ENCODE measurements at places on chromosomes 16 and 17.
A peak's percentile ranks its signal among the peaks of the same experiment; 100 is the strongest.

- no peak for DNase-seq
These were observed 2.7 kb downstream of the LDAF1 start for GRCh38 chr16:21161211-21161610.

DNA sequence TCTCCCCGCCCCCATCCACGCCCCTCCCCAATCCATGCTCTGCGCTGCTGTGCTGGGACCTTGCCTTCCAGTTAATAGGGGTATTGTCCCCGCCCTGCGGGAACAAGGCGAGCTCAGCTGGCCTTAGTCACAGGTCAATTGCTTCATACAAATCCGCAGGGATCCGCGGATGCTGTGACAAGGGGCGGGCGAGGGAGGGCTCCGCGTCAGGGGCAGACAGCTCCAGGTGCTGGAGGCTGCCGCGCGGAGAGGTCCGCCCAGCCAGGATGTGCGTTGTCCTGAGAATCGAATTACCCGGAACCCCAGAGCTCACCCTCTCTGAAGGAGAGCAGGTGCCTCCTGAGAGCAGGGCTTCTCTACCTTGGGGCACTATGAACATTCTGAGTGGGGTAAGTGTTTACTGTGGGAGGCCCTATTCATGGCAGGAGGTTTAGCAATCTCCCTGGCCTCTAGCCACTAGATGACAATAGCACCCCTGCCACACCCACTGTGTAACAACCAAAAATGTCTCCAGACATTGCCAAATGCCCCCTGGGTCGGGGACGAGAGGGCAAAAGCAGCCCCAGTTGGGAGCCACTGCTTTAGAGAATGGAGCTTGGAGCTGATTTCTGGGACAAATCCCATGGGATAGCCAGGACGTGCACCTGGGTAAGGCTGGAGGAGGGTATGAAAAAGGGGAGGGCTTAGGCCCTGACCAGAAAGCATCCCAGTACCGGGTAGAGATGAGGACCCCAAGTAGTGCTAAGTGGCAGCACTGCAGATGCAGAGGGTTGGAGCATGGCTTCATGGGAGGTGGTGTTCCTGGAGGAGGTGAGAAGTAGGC is 138.2 kb downstream of the CYLD start:
- no peak for DNase-seq

DNA sequence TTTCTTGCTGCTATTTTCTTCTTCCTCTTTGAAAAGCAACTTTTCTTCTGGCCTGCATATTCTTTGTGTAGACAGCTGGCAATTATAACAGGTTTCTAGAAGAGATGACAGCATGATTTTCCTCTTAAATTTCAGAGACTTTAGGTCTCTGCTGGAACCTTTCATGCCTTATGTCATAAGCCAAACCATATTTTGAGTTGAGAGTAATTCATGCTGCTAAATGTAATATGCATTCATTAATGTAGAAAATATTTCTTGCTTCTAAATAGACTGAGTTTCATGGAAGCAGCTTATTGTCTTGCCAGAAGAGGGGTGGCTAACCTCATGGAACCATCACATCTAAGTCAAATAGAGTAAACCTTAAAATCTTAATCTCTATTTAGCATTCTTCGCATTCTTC is 25.9 kb upstream of the ABCA9 start:
- no peak for DNase-seq

DNA sequence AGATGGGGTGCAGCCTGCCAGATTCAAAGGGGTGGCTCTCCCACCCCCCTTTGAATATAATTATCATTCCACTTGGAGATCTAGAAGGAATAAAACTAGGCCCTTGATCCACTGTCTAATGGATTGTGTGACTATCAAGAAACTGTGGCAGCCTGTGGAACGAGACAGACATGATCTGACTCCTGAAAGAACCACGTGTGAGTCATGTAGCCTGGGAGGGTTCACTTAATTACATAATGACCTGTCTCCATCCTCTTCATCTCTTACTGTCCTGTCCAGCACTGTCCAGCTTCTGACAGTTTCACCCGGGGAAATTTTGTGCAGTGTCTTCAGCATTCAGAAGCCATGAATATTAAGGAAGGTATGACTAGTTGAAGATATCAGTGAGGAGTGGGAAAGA is 43.3 kb upstream of the CDH13 start:
- no peak for DNase-seq

GRCh38 chr17:81533339-81534141 is 5.4 kb downstream of the FSCN2 start:
- no peak for DNase-seq

DNA sequence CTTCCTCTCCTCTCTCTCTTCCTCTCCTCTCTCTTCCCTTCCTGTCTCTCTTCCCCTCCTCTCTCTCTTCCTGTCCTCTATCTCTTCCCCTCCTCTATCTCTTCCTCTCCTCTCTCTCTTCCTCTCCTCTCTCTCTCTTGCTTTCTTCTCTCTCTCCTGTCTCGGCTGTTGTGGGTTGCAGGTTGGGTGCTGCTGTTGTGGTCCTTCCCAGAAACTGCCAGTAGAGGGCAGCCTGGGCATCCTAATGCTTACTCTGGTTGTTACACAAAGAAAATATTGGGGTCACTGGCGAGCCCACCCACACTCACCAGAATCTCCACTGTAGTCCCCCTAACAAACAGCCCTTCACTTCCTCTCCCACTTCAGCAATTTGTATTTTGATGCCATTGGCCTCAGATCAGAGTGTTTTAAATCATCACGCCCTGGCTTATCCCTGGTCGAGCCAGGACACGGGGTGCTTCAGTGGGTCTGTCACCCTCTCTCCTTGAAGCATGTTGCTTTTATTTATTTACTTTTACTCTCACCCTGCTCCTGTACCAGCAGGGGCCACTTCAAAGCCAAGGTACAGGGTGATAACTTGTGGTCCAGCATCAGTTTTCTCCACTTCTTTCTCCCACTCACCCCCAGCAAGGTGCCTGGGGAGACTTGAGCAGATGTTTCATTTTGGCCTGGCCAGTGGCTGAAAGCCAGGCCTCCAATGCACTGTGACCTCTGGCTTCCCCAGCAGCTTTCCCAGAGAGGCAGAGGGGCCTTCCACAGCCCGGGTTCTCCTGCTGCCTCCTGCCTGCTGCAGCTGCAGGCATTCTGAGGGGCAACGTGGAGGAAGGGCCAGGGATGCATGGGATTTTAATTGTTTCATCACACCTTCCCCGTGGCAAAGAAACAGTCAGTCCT is 4.7 kb upstream of the MMP15 start:
- peak; percentile 47 for DNase-seq

GRCh38 chr16:11111856-11112634 is 144.0 kb downstream of the SOCS1 start:
- DNase-seq = no peak

- peak; percentile 71 for DNase-seq
These were observed at the start of gene HSD3B7 for GRCh38 chr16:30984669-30985400. Gene HSD3B7, plus strand, starts transcription at chr16:30985207. Its CDS starts 452 bp downstream, at chr16:30985659.

- no peak for DNase-seq
These were observed 52.5 kb upstream of the WSB1 start for GRCh38 chr17:27241346-27241946.

DNA sequence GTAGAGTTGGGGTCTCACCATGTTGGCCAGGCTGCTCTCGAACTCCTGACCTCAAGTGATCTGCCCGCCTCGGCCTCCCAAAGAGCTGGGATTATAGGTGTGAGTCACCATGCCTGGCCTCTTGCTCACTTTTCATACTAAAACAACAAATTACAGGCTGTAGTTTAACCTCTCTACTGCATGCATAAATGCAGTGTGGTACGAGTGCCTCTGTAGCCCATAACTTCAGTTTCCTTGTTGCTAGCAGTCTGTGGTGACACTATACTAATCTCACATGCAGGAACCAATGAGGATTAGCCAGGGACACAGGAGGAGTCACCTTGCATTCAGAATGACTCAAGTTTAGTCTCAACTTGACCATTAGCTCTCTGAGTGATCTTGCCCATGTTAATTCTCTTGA is 20.1 kb downstream of the HMOX2 start:
- no peak for DNase-seq

GRCh38 chr16:89489040-89489897 is 1.1 kb downstream of the ANKRD11 start:
- DNase-seq = peak; percentile 92

DNA sequence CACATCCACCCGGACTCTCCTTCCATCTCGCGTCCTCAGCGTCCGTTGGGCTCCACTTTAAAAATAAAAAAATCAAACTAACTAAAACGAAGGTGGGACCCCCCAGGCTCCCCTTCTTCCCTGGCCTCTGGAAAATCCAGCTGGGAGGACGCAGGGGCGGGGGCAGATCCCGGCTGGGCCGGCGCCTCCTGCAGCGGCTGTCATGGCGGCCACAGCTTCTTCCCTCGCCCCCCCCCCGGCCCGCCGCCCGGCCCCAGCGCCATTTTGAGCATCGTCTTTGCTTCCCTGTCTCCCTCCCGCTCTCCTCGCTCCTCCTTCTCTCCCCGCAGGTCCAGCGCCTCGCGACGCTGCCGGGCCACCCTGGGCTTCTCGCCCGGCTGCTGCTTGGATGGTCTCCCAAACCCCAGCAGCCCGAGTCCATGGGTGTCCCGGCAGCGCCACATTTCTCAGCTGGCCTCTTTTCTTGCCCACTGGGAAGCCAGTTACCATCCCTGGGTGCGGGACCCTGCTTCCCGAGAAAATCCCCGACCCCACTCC is 3.3 kb downstream of the HOXB2 start:
- no peak for DNase-seq

- DNase-seq = no peak
These were observed 173.8 kb downstream of the RPTOR start for GRCh38 chr17:80718428-80718827.

DNA sequence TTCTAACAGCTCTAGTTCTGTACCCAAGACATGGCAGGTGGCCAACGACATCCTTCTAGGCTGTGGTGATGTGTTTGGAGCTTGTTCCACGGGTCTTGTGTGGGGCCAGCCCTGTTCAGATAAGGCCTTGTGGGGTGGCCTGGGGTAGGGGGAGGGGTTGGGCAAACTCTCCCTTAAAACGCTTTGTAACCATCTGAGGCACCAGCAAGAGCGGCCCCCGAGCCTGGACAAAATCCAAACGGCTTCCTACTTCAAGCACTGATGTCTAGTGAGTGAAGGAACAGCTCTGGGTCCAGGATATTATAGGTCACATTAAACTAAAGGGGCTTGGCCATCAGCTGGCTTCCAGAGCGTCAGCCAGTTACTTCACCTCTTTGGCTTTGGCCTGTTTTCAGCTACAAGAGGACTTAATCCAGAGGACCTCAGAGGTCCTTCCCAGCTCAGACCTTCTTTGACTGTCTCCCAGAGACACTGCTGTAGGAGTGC is 11.9 kb downstream of the SERPINF1 start:
- DNase-seq = no peak

- DNase-seq = no peak
These were observed 3.6 kb upstream of the MEOX1 start for GRCh38 chr17:43665084-43665936.

- DNase-seq = no peak
These were observed 79.6 kb downstream of the KCNJ12 start for GRCh38 chr17:21455761-21456160.

Data from CD4-positive, alpha-beta T cell treated with Interleukin-15 for 1 hour (primary cell).